Hindlimb muscle (tissue), 1 donor: ENCODE measurements at places on chromosomes 6 and 20. TPM values are rescaled to one million over a fixed set of nuclear protein-coding genes. Genes with fewer than 3 reads are reported as not detected.

Gene MOXD1
- polyA plus RNA-seq = 2.3 TPM

Gene SLC17A3
- not detected for polyA plus RNA-seq

Gene KCNS1
- 0.04 TPM for polyA plus RNA-seq

Gene TCF15
- 4.5 TPM for polyA plus RNA-seq

Gene BHLHE23
- polyA plus RNA-seq = not detected
